Stimulated activated CD8-positive, alpha-beta memory T cell treated with anti-CD3 and anti-CD28 coated beads, Interleukin-7, amount 100 ng/mL, for 1 hour (primary cell): ENCODE measurements at places on chromosomes 2 and 18.

DNA sequence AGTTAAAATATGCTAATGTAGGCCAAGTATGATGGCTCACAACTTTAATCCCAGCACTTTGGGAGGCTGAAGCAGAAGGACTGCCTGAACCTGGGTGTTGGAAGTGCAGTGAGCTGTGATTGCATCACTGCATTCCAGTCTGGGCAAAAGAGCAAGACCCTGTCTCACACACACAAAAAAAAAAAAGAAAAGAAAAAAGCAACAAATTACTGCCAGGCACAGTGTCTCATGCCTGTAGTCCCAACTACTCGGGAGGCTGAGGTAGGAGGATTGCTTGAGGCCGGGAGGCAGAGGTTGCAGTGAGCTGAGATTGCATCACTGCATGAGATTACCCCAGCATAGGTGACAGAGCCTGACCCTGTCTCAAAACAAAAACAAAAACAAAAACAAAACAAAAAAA lies 110.6 kb downstream of the PRELID3A start:
- DNase-seq, result no peak

DNA sequence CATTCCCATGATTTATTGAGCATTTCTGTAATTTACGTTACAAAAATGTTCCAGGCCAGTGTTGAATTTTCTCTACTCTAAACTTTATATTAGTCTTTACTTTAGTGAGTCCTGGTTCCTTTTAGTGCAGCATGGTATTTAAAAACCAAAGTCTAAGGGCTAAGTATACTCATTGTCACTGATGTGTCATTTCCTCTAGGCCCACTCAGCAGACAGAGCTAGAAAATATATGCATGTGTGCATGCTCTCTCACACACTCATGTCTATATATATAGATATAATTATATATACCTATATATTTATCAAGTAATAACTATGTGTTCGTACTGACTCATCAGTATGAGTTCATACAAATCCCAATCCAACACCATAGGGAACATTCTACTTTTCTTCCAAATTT lies 132.5 kb upstream of the SLC8A1 start:
- no peak for DNase-seq

DNA sequence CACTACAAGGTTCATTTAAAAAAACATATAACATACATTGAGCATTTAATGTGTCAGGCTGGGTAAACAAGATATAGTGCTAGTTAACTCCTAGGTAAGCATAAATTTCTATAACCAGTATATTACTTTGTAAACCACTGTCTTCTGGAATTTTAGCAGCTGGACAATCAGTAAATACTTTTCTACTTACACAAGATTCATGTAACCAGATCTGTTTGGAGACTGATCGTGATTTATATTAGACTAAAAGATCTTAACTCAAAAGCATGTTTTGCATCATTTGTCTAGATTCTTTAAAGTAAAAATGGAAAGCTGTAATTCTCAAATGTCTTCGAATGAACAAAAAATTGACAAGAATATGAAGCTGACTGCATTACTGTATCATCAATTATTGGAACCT lies 941 bp upstream of the SGO2 start:
- DNase-seq, result no peak

GRCh38 chr2:186426153-186427016 lies 59.7 kb upstream of the ZC3H15 start:
- DNase-seq, result no peak

DNA sequence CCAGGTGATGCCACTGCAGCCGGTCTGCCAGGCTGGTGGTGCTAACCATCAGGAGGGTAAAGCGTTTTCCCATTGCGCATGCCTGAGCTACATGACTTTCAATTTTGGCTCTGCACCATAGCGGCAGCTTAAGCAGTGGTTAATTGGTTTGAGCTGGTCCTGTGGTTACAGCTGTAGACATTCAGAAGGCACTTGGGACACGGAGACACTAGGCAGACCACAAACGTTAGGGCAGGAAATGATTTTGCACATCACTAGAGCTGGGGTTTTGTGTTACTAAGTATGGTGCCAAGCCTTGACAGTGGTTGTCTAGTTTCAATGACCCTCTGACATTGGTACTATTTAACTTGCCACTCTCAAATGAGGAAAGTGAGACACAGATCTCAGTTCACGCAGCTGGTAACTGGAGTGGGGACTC lies 28.9 kb upstream of the CNOT11 start:
- DNase-seq, result peak; percentile 4

GRCh38 chr2:26572591-26572990 lies 68.6 kb downstream of the CIB4 start:
- no peak for DNase-seq

- DNase-seq, result no peak
These were observed 21.6 kb downstream of the KLHL23 start for GRCh38 chr2:169755083-169755870.

DNA sequence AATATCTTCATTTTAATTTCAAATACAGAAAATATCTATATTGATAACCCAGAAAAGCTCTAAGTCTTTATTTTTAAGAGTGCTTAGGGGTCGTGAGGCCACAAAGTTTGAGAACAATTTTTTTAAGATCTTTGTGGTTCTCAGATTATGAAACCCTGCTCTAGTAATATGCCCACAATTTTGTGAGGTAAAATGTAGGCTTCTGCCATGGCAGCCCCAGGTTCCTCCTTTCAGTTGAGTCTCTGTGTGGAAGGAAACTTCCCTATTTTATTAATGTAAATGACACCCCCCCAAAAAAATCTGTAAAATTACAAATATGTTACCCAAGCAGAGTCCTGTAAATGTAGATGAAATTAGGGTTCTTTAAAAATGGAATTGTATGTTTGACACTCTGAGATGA lies 600.5 kb downstream of the SATB2 start:
- no peak for DNase-seq

- DNase-seq, result no peak
These were observed 44.7 kb downstream of the TGFA start for GRCh38 chr2:70508711-70509462.

DNA sequence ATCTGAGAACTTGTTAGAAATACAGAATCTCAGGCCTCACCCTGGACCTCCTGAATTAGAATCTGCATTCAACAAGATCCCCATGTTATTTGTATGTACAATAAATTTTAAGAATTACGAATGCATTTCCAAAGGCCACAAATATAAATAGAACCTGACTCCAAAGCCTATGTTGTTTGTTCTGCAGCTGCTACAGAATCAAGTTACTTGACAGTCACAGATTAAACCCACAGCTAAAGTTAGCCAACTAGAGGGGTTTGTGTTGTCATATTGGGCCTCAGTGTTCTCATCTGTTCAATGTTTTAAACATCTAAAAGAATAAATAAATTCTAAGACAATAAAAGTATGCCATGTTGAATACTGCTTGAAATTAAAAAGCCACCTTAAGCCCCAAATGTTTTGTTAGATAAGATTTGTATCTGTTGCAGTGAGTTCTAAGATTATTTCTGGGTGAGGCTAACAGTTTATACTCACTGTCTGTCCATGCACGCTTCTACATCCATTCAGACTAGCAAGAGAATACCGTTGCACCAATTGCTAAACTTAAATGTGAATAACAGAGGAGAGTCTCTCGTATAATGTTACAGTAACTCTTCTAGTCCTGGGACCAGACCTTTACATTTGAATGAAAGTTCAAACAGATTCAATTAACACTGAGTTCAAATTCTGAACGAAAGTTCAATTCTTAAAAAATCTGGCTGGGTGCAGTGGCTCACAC lies 200.4 kb downstream of the MEMO1 start:
- no peak for DNase-seq

GRCh38 chr2:36676364-36676763 lies 20.1 kb upstream of the VIT start:
- DNase-seq, result no peak

- DNase-seq, result no peak
These were observed 1354.5 kb upstream of the ZEB2 start for GRCh38 chr2:145874466-145874865.

DNA sequence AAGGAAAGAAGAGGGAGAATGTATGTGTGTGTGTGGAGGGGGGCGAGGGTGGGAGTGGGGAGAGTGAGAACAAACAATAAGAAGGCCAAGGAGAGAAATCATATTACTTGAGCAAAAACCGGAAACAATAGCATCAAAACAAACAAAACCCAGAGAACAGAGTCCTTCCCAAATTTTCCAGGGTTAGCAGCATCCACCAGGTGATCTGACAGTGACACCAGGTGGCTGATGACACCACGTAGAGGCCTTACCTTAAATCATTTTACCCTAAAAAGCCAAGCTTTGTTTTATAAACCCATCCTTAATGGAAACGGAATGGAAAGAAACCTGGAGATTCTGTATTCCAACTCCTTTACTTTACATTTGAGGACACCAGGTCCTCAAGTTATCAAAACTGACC lies 42.9 kb downstream of the CDCA7 start:
- DNase-seq, result no peak

GRCh38 chr2:207390302-207391095 lies 139.3 kb upstream of the CREB1 start:
- no peak for DNase-seq

- no peak for DNase-seq
These were observed 746.0 kb upstream of the TMEFF2 start for GRCh38 chr2:192940767-192941166.

- DNase-seq, result no peak
These were observed 280.2 kb downstream of the STK39 start for GRCh38 chr2:167966937-167967913.
